ENCODE measurements at places on chromosomes 7 and 10.

- no peak for DNase-seq
These were observed 99.4 kb upstream of the TNS3 start for GRCh38 chr7:47681249-47681810.

DNA sequence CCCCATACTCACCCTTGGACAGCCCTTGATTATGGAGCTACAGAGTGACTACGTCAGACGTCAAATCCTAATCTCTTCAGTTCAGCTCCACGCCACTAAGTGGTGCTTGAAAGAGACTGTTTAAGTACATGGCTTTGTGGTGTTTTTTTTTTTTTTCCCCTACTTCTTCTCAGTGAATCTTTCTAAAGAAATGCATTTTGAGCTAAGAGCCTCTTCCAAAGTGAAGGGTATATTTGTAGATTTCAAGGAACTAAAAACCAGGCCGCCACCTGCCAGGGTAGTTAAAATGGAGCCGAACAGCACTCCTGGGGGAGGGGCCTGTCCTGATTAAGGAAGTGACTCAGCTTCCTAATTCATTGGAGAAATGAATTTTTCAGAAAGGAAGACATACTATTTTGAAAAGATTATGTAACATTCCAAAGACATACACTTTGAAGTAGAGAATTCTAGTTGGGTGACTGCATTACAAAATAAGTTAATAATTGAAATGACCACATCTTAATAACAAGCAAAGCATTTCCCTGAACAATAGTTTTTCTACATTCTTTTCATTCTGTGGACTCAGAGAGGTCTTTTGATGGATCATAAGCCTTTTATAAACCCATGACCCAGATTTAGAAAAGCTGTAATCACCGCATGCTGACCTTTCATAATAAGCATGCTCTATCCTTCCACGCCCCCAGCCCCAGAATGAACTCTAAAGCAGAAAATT is 20.6 kb upstream of the VPS41 start:
- DNase-seq, result no peak

- DNase-seq, result no peak
These were observed 41.6 kb upstream of the KCNMA1 start for GRCh38 chr10:77679217-77679616.

GRCh38 chr10:8418631-8419030 is 364.1 kb downstream of the GATA3 start:
- DNase-seq, result no peak

- DNase-seq, result no peak
These were observed 20.9 kb downstream of the AQP1 start for GRCh38 chr7:30932562-30932961.

DNA sequence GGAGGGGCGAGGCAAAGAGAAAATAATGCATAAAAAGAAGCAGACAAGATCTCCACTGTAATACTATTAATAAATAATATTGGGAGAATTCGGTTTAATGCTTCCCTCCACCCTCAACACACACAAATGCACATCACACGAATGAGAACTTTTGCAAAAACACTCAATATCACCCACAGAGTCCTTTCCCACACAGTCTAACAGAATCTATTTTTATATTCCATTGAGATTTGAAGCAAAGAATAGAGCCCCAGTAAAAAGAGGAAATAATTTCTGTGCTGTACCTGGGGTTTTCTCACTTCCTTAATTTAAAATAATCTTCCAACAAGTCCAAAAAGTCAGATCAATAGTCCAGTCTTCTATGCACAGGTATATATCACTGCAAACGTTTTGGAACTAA is 17.0 kb downstream of the PIK3AP1 start:
- DNase-seq, result no peak

DNA sequence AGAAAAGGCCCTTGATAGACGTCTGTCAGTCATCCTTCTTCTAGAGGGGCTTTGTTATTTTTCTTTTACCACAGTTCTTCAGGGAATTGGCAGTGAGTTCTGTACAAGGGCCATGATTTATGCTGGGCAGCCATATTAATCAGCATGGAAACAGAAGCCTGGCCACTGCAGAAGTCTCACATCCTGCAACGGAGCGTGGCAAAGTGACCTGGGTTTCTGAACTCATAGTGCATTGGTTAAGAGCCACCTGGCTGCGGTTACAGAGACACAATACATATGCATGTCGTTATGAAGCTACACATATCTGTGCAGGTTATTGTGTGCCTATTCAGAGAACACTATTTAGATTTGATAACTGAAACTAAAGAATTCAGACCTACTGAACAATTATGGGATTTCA is 419.4 kb upstream of the CELF2 start:
- DNase-seq, result no peak

- no peak for DNase-seq
These were observed 182.8 kb upstream of the PHYHIPL start for GRCh38 chr10:58993480-58994221.

Data from stimulated activated naive CD4-positive, alpha-beta T cell treated with Interleukin-2 at 50 U/mL for 16 hours (primary cell).